WTC11 (cell line): ENCODE measurements at places on chromosomes 12 and 14.

DNA sequence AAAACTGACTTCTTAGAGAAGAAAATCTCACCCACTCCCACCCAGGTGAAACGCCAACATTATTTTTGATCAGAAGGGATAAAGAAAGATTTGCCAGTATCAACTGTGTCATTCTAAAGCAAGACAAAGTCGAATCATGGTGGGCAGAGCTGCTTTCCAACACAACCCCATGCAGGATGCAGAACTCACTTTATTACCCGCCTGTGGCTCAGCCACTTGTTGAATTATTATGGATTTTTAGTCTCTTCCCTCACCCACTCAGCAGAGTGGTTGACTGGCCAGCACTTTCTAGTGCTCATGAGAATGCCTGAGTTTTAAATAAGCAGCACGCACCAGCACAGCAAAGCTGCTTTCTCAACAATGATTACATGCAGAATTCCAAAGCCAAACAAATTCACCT, 32.1 kb downstream of the CRACR2A start:
- peaks cover 23% of the 10 kb centered on the region for H3K36me3 ChIP-seq
- DNase-seq = no peak
- H3K4me1 ChIP-seq = peaks cover 8% of the 10 kb centered on the region

DNA sequence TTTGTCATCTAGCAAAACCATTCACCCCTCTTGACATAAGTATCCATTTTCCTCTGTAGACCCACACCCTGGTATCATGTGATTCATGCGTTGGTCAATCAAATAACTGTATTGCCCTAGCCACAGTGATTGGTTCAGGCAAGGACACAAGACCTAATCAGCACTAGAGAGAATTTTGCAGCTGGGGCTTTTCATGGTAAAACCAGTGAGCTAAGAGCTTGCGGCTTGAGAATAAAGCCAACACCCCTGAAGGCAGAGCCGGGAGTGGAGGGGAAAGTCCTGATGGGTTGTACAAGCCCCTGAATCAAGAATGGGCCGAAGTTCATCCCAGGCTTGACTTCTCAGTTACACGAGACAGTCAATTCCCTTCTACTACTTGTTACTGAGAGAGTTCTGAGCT, 33.2 kb upstream of the LTBP2 start:
- H3K4me1 ChIP-seq = peaks cover 22% of the 10 kb centered on the region
- no peaks in the 10 kb centered on the region for H3K27me3 ChIP-seq
- DNase-seq = no peak
- no peak overlapping the region for H3K4me3 ChIP-seq
- H3K27ac ChIP-seq = no peak overlapping the region
- H3K36me3 ChIP-seq = no peaks in the 10 kb centered on the region

- DNase-seq = no peak
- no peaks in the 10 kb centered on the region for H3K27me3 ChIP-seq
- H3K4me3 ChIP-seq = no peak overlapping the region
- H3K4me1 ChIP-seq = no peaks in the 10 kb centered on the region
Observed at GRCh38 chr12:21678959-21679358, 21.3 kb upstream of the LDHB start.

GRCh38 chr12:77619425-77619824, 211.3 kb upstream of the NAV3 start:
- no peak for DNase-seq
- no peaks in the 10 kb centered on the region for H3K27me3 ChIP-seq
- H3K4me1 ChIP-seq = peaks cover 7% of the 10 kb centered on the region
- no peak overlapping the region for H3K27ac ChIP-seq
- H3K4me3 ChIP-seq = no peak overlapping the region
- H3K36me3 ChIP-seq = peaks cover 11% of the 10 kb centered on the region

GRCh38 chr12:57890191-57891115, 43.9 kb upstream of the CTDSP2 start:
- H3K36me3 ChIP-seq = no peaks in the 10 kb centered on the region
- DNase-seq = no peak
- H3K4me3 ChIP-seq = no peak overlapping the region
- no peak overlapping the region for H3K27ac ChIP-seq
- peaks cover 45% of the 10 kb centered on the region for H3K4me1 ChIP-seq
- H3K27me3 ChIP-seq = peaks cover 3% of the 10 kb centered on the region

DNA sequence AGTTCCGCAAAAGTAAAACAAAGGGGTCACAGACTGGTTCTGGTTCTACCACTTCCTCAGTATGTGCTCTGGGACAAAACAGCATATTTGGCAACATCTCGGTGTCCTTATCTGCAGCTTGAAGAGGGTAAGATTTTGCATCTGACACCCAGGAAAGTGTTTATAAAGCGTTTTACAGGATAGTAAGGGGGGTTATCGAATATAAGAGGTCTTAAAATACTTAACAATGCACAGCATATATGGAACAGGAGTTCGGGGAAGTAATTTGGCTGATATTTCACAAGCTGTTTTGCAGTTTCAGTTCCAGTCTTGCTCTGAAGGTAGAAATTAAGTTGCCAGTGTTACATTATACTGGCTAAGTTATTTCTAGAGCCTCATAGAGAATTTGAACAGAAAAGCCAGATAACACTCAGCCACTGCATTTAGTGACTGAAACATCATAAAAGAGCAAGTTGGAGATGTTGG, 904 bp upstream of the MAP4K5 start:
- H3K36me3 ChIP-seq = peaks cover 20% of the 10 kb centered on the region
- H3K4me1 ChIP-seq = peaks cover 34% of the 10 kb centered on the region
- H3K27me3 ChIP-seq = no peaks in the 10 kb centered on the region; the same call in 1 of the 2 replicates
- H3K27ac ChIP-seq = no peak overlapping the region
- H3K4me3 ChIP-seq = peak overlapping the region; percentile 87
- no peak for DNase-seq

- no peak overlapping the region for H3K4me3 ChIP-seq
- no peaks in the 10 kb centered on the region; the same call in 1 of the 2 replicates for H3K36me3 ChIP-seq
- H3K4me1 ChIP-seq = peaks cover 76% of the 10 kb centered on the region
- H3K27ac ChIP-seq = peak overlapping the region; percentile 86
- H3K27me3 ChIP-seq = no peaks in the 10 kb centered on the region
Observed at GRCh38 chr12:65892841-65893251, 68.6 kb downstream of the HMGA2 start.

GRCh38 chr12:64679487-64680001, 69.2 kb downstream of the RASSF3 start:
- H3K27me3 ChIP-seq = no peaks in the 10 kb centered on the region
- H3K4me1 ChIP-seq = peaks cover 62% of the 10 kb centered on the region
- peak overlapping the region; percentile 81 for H3K27ac ChIP-seq
- DNase-seq = no peak

- no peaks in the 10 kb centered on the region for H3K36me3 ChIP-seq
- peaks cover 3% of the 10 kb centered on the region; the same call in 1 of the 2 replicates for H3K27me3 ChIP-seq
- peaks cover 5% of the 10 kb centered on the region for H3K4me1 ChIP-seq
- no peak overlapping the region for H3K4me3 ChIP-seq
- no peak overlapping the region for H3K27ac ChIP-seq
Observed at GRCh38 chr12:103848143-103848542, 7.1 kb upstream of the NT5DC3 start.

DNA sequence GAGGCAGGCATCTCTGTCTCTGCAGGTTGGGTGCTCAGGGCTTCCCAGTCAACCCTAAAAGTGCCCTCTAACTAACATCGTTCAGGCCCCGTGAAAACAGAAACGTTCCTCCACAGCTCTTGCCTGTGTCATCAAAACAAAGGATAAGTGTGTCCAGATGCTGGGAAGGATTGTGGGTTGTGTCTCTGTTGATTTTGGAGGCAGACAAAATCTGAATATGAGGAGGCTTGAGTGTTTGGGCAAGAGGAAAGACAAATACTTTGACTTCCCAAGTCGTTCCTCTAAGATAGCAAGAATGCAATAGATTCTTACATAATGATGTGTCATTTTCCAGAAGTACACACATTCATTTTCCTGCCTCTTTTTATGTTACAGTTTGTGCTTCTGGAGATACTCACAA, 52.9 kb downstream of the SERPINA3 start:
- H3K27ac ChIP-seq = no peak overlapping the region
- no peaks in the 10 kb centered on the region for H3K36me3 ChIP-seq

DNA sequence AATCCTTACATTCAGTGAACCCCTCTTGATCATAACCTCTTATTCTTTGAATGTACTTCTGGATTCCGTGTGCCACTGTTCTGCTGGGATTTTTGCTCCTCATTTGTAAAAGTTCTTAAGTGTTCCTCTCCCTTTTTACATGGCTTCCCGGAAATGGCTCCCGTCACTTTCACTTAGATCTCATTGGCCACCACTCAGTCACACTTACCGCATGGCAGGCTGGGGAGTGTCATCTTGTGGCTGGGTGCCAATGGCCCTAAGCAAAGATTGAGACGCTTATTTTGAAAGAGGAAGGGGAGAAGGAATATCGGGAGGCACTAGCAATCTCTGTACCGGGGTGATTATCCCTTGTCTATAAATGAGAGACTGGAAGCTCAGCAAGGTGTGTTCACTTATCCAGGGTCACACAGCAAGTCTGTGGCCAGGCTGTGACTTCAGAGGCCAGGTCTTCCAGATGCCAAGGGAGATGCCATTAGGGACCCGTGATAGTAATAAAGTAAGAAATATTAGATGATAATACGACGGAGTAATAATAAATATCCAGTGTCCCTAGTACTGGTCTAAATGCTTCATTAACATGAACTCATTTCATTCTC, 68.8 kb downstream of the RNFT2 start:
- no peak for DNase-seq
- H3K4me1 ChIP-seq = no peaks in the 10 kb centered on the region

GRCh38 chr12:93592641-93593406, 20.3 kb downstream of the SOCS2 start:
- H3K36me3 ChIP-seq = no peaks in the 10 kb centered on the region
- H3K4me3 ChIP-seq = 0 out of 2 replicates have a peak overlapping the region, but pooled peaks have one; percentile 22
- H3K4me1 ChIP-seq = peaks cover 47% of the 10 kb centered on the region
- peak overlapping the region; percentile 78; the same call in 1 of the 2 replicates for H3K27ac ChIP-seq
- DNase-seq = no peak
- peaks cover 11% of the 10 kb centered on the region for H3K27me3 ChIP-seq

DNA sequence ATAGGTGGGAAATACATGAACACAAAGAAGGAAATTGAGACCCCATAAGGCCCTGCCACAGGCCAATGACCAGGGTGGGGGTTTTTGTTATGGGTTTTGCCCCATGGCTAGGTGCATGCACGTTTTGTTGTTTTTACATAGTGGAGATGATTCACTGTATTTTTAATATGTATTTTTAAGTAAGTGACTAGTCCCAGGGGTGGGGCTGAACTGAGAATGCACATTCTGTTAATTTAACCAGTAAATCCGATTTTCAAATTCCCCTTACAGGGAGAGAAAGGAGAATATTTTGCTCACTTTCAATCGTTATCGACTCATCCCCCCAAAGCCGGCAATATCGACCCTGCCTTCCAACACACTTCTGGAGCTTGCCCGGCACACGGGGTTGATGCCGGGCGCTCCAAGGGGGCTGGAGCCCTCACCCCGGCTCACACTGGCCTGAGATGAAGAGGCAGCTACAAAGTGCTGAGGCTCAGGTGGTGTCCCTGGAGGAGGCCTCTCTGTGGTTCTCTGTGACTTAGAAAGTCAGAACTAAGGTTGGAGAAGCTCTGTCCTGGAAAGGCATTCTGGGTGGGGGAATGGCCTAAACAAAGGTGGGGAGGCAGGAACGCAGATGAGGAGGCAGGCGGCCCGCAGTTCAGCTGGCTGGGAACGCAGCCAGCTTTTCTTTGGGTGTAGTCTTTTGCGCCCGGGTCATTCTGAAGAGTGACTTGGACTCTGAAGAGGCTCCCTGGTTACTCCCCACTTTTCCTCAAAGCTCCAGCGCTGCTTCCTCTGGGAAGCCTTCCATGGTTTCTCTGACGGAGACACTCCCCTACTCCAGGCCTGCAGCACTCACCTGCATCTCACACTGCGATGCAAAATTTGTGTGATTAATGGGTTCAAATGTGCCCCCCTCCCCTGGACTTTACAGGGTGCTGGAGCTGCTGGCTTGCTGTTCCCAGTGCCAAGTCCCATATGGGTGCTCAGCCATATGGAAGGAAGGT, 50.7 kb upstream of the DLK1 start:
- H3K36me3 ChIP-seq = no peaks in the 10 kb centered on the region
- DNase-seq = no peak
- H3K4me1 ChIP-seq = peaks cover 23% of the 10 kb centered on the region
- H3K27ac ChIP-seq = no peak overlapping the region

- no peak for DNase-seq
- no peak overlapping the region for H3K4me3 ChIP-seq
- H3K36me3 ChIP-seq = peaks cover 15% of the 10 kb centered on the region
- no peaks in the 10 kb centered on the region for H3K4me1 ChIP-seq
Observed at GRCh38 chr12:5691943-5692342, 253.1 kb downstream of the ANO2 start.

GRCh38 chr12:3996322-3996721, 123.1 kb upstream of the PARP11 start:
- H3K36me3 ChIP-seq = peaks cover 11% of the 10 kb centered on the region
- no peak overlapping the region for H3K27ac ChIP-seq
- peaks cover 25% of the 10 kb centered on the region for H3K4me1 ChIP-seq
- H3K4me3 ChIP-seq = no peak overlapping the region

DNA sequence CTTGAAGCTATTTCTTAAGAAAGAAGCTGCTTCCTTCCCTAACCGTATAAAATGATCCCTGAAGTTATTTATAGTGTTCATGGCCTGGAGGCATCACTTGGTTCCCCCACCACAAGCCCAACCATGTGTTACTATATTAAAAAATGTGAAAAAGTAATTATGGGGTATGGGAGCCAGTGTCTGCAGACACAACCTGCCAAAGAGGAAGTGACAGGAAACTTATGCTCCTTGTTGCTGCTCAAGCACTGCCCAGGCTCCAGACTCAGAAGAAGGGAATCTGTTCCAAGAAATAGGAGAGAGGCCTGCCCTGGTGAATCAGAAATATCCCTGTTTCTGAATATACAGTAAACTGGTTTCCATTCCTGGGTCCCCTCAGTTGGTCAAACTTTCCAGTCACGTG, 217.2 kb upstream of the BMP4 start:
- no peak for DNase-seq
- H3K36me3 ChIP-seq = no peaks in the 10 kb centered on the region
- H3K27me3 ChIP-seq = no peaks in the 10 kb centered on the region

DNA sequence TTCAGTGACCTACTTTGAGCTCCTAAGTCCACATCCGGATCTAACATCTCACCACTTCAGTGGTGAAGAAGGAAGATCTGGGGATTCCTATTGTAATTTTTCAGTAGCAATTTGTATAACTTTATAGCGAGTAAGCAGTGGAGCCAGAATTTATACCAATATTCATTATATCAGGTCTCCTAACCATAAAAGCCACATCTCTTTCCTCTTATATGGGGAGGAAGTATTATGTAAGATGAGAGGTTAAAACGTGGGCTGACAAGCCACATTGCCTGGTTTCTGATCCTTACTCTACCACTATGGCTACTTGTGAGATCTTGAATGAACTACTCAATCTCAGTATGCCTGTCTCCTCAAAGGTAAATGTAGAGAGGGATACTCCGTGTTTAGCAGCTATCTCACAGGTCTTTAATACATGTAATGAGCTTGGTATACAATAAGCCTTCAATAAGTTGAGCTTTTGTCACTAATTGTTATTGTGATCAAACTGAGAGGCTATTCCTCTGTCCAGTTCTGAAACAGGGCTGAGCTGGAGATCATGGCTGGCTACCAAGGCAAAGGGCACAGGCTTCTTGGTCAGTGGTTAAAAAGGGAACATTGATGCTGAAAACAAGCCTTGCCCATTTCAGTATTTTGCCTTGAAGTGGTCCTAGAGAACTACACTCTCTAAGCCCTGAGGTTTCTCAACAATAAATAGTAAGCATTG, 3.3 kb upstream of the TMEM117 start:
- no peak overlapping the region for H3K27ac ChIP-seq
- no peak for DNase-seq
- H3K4me3 ChIP-seq = no peak overlapping the region
- no peaks in the 10 kb centered on the region for H3K36me3 ChIP-seq
- H3K27me3 ChIP-seq = peaks cover 34% of the 10 kb centered on the region
